Activated naive CD4-positive, alpha-beta T cell treated with anti-CD3 and anti-CD28 coated beads, Interleukin-2, amount 10 ng/mL, durations not matched to agents 7 days and 5 days (primary cell): ENCODE measurements at places on chromosomes 3 and 15.

GRCh38 chr3:29331035-29331434, 50.2 kb downstream of the RBMS3 start:
- no peaks in the 10 kb centered on the region for H3K4me1 ChIP-seq
- DNase-seq, result no peak
- H3K27ac ChIP-seq, result no peak overlapping the region
- H3K27me3 ChIP-seq, result no peaks in the 10 kb centered on the region
- no peak overlapping the region for H3K4me3 ChIP-seq

DNA sequence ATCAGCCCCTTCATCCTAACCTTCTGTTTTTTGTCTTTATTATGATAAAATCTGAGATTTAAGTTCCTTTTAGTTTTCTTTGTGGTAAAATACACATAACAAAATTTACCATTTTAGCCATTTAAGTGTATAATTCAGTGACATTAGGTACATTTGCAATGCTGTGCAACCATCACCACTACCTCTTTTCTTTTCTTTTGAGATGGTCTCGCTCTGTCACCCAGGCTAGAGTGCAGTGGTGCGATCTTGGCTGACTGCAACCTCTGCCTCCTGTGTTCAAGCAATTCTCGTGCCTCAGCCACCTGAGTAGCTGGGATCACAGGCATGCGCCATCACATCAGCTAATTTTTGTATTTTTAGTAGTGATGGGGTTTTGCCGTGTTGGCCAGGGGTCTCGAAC, 6.2 kb upstream of the RAB11A start:
- DNase-seq, result no peak
- H3K36me3 ChIP-seq, result no peaks in the 10 kb centered on the region
- H3K27ac ChIP-seq, result no peak overlapping the region
- peaks cover 13% of the 10 kb centered on the region for H3K27me3 ChIP-seq
- no peak overlapping the region for H3K4me3 ChIP-seq
- H3K4me1 ChIP-seq, result peaks cover 8% of the 10 kb centered on the region

GRCh38 chr3:33322412-33322811, 45.2 kb downstream of the FBXL2 start:
- no peak for DNase-seq
- no peak overlapping the region for H3K27ac ChIP-seq
- no peaks in the 10 kb centered on the region for H3K36me3 ChIP-seq
- H3K4me1 ChIP-seq, result no peaks in the 10 kb centered on the region
- no peak overlapping the region for H3K4me3 ChIP-seq

DNA sequence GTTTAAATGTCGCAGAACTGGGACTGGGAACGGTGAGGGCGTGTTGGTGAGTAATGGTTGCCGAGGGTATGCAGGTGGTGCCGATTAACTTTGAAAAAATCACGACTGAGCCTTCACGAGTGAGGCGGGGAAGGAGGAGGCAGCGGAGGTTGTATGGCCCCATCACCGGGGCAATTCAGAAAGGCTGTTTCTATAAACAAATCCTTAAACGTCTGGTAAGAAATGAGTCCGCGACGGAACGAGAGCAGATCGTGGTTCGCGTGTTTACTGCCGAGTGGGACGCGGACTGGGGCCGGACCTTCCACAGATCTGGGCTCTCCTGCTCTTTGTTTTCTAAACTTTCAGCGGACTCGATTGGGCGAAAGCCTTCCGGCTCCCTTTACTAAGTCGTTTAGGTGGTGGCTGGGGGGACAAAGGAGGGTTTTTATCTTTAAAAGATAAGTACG, 2.7 kb downstream of the IGF1R start:
- peak overlapping the region; percentile 78 for H3K4me3 ChIP-seq
- peaks cover 51% of the 10 kb centered on the region for H3K4me1 ChIP-seq
- H3K27me3 ChIP-seq, result peaks cover 31% of the 10 kb centered on the region
- peak; percentile 43 for DNase-seq

DNA sequence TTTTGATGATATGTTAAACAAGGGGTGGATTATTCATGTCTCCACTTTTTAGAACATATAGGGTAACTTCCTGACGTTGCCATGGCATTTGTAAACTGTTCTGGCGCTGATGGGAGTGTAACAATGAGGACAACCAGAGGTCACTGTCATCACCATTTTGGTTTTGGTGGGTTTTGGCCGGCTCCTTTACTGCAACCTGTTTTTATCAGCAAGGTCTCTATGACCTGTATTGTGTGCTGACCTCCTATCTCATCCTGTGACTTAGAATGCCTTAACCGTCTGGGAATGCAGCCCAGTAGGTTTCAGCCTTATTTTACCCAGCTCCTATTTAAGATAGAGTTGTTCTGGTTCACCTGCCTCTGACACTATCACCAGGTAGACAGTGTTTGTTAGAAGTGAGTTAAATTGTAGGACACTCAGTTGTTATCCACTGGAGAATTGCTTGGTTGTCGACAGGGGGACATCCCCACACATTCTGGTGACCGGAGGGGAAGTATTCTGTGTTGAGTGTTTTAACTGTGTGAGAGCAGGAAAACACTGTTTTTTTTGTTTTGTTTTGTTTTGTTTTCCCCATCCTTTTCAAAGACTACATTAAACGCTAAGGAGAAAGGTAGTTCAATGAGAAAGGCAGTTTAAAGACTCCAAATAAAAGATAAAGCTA, 36.9 kb upstream of the SKIL start:
- H3K27me3 ChIP-seq, result peaks cover 10% of the 10 kb centered on the region
- no peak for DNase-seq
- H3K4me3 ChIP-seq, result no peak overlapping the region
- no peaks in the 10 kb centered on the region for H3K36me3 ChIP-seq
- H3K27ac ChIP-seq, result no peak overlapping the region
- no peaks in the 10 kb centered on the region for H3K4me1 ChIP-seq

DNA sequence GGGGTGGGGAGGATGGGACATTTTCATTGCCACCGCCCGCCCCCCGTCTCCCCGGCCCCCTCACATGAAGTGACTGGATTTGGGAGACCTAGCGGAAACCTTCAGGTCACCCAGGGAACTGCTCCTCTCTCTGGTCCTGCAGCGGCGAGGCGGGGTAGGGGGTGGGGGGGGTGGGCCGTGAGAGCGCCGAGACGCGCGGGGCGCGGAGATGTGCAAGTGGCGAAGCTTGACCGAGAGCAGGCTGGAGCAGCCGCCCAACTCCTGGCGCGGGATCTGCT, 712 bp upstream of the MME start:
- H3K36me3 ChIP-seq, result no peaks in the 10 kb centered on the region
- no peak overlapping the region for H3K27ac ChIP-seq
- H3K4me3 ChIP-seq, result no peak overlapping the region
- peaks cover 38% of the 10 kb centered on the region for H3K27me3 ChIP-seq
- DNase-seq, result no peak

GRCh38 chr3:186425788-186426730, 64.0 kb upstream of the DGKG start:
- peaks cover 7% of the 10 kb centered on the region for H3K27me3 ChIP-seq
- no peak for DNase-seq
- no peak overlapping the region for H3K27ac ChIP-seq
- H3K36me3 ChIP-seq, result no peaks in the 10 kb centered on the region
- H3K4me3 ChIP-seq, result no peak overlapping the region

DNA sequence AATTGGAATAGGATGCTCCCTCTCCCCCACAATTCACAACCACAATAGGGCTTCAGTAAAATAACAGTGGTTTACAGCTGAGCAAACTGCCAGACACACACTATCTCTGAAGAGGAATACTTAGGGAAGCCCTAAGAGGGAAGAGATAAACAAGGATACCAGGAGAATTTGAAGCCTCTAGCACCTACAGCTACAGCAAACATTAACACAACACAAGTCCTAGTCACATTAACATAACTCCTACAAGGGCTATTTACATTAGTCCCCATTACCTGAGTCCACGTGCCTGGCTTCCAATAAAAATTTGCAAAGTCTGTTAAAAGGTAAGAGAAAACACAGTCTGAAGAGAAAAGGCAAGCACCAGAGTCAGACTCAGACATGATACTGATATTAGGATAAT, 346.9 kb upstream of the CDIN1 start:
- H3K4me3 ChIP-seq, result no peak overlapping the region
- H3K4me1 ChIP-seq, result no peaks in the 10 kb centered on the region
- DNase-seq, result no peak
- no peaks in the 10 kb centered on the region for H3K36me3 ChIP-seq
- H3K27me3 ChIP-seq, result no peaks in the 10 kb centered on the region

GRCh38 chr3:125324341-125324740, 50.8 kb downstream of the ZNF148 start:
- no peak overlapping the region for H3K27ac ChIP-seq
- H3K36me3 ChIP-seq, result peaks cover 39% of the 10 kb centered on the region
- no peaks in the 10 kb centered on the region for H3K4me1 ChIP-seq
- no peaks in the 10 kb centered on the region for H3K27me3 ChIP-seq

- no peak for DNase-seq
- no peak overlapping the region for H3K4me3 ChIP-seq
- H3K36me3 ChIP-seq, result no peaks in the 10 kb centered on the region
- no peaks in the 10 kb centered on the region for H3K27me3 ChIP-seq
These were observed 64.4 kb downstream of the GTPBP8 start for GRCh38 chr3:113055201-113055600.

- no peaks in the 10 kb centered on the region for H3K4me1 ChIP-seq
- no peak overlapping the region for H3K27ac ChIP-seq
- DNase-seq, result no peak
- peaks cover 5% of the 10 kb centered on the region for H3K27me3 ChIP-seq
- H3K36me3 ChIP-seq, result no peaks in the 10 kb centered on the region
- H3K4me3 ChIP-seq, result no peak overlapping the region
These were observed 7.7 kb downstream of the COL8A1 start for GRCh38 chr3:99646107-99646435.

DNA sequence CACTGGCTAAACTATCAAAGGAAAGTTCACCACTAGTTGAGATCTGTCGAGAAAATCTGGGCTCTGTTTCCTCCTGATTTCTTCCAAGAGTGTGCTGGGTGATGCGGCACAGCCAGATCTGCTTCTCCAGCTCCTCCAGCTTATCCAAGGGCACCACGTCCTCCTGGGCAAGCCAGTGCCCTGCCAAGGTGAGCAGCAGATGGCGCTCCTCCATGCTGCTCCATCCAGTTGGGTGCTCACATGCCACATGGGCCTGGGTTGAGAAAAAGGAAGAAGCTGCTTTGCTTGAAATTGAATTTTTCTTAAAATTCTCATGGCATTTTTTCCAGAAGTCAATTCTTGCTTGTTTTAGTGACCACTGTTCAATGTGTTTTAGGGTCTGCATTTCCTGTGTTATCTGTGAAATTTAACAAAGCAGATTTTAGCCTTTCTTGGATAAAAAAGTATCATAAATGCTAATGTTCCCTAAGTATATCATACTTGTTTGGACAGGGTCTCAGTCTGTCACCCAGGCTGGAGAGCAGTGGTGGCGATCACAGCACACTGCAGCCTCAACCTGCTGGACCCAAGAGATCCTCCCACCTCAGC, 47.3 kb downstream of the EIF3J start:
- H3K4me1 ChIP-seq, result peaks cover 4% of the 10 kb centered on the region
- peak; percentile 70 for DNase-seq
- peaks cover 46% of the 10 kb centered on the region for H3K36me3 ChIP-seq
- H3K27me3 ChIP-seq, result no peaks in the 10 kb centered on the region
- no peak overlapping the region for H3K4me3 ChIP-seq

DNA sequence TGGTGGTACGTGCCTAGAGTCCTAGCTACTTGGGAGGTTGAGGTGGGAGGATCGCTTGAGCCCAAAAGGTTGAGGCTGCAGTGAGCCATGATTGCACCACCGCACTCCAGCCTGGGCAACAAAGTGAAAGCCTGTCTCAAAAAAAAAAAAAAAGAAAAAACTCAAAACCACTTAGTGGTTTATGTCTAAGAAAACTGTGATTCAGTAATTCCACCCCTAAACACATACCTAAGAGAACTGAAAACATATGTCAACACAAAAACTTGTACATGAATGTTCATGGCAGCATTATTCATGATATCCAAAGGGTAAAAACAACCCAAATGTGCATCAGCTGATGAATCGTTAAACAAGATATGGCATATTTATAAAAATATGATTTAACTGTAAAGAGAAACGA, 14.3 kb downstream of the SPG21 start:
- DNase-seq, result no peak
- peaks cover 36% of the 10 kb centered on the region for H3K36me3 ChIP-seq
- no peak overlapping the region for H3K27ac ChIP-seq
- peaks cover 4% of the 10 kb centered on the region for H3K4me1 ChIP-seq
- H3K27me3 ChIP-seq, result no peaks in the 10 kb centered on the region
- H3K4me3 ChIP-seq, result no peak overlapping the region

GRCh38 chr3:192861972-192862371, 55.7 kb downstream of the MB21D2 start:
- DNase-seq, result peak; percentile 41
- peaks cover 13% of the 10 kb centered on the region for H3K36me3 ChIP-seq
- H3K27ac ChIP-seq, result peak overlapping the region; percentile 92
- no peaks in the 10 kb centered on the region for H3K27me3 ChIP-seq

- DNase-seq, result no peak
- H3K4me1 ChIP-seq, result peaks cover 6% of the 10 kb centered on the region
- H3K27ac ChIP-seq, result no peak overlapping the region
- no peaks in the 10 kb centered on the region for H3K36me3 ChIP-seq
These were observed 35.2 kb downstream of the RAB6B start for GRCh38 chr3:133860519-133860918.

- no peak for DNase-seq
- no peaks in the 10 kb centered on the region for H3K36me3 ChIP-seq
- H3K4me1 ChIP-seq, result no peaks in the 10 kb centered on the region
- H3K4me3 ChIP-seq, result no peak overlapping the region
- H3K27me3 ChIP-seq, result peaks cover 23% of the 10 kb centered on the region
- H3K27ac ChIP-seq, result no peak overlapping the region
These were observed 21.4 kb upstream of the PPARG start for GRCh38 chr3:12267376-12268030.

GRCh38 chr3:170750478-170750830, 119.5 kb downstream of the RPL22L1 start:
- no peak for DNase-seq
- no peak overlapping the region for H3K4me3 ChIP-seq
- H3K36me3 ChIP-seq, result no peaks in the 10 kb centered on the region
- no peak overlapping the region for H3K27ac ChIP-seq

DNA sequence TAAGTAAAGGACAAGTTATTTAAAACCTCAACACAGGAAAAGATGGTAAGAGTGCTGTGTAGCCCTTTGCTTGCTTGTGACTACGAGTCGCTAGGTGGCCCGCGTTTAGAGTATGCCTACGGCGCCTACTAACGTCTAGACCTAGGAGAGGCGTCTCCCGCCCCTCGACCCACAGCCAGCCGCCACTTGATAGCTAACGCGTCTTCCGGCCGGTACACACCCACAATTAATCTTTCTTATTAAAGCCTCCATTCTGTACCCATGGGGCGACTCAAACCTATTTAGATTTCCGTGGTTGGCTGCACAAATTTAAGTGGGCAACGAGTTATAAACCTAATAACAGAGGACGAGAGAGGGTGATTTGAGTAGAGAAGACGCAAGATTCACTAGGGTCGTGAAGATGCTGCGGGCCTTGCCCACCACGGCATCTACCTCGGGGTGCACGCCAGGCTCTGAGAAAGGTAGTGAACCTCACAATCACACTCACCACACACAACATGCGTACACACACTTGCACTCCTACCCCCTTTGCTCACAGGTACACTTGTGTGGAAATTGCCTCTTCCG, 12.0 kb downstream of the SOX2 start:
- H3K27ac ChIP-seq, result peak overlapping the region; percentile 86
- peaks cover 96% of the 10 kb centered on the region for H3K27me3 ChIP-seq
- peak overlapping the region; percentile 21 for H3K4me3 ChIP-seq

GRCh38 chr15:38782156-38782555, 217.5 kb upstream of the RASGRP1 start:
- H3K27me3 ChIP-seq, result peaks cover 14% of the 10 kb centered on the region
- H3K4me3 ChIP-seq, result no peak overlapping the region

- no peaks in the 10 kb centered on the region for H3K36me3 ChIP-seq
- DNase-seq, result no peak
- no peak overlapping the region for H3K4me3 ChIP-seq
- no peak overlapping the region for H3K27ac ChIP-seq
These were observed 215.6 kb downstream of the WNT5A start for GRCh38 chr3:55271549-55271948.
